ENCODE measurements at places on chromosomes 16 and 17.

DNA sequence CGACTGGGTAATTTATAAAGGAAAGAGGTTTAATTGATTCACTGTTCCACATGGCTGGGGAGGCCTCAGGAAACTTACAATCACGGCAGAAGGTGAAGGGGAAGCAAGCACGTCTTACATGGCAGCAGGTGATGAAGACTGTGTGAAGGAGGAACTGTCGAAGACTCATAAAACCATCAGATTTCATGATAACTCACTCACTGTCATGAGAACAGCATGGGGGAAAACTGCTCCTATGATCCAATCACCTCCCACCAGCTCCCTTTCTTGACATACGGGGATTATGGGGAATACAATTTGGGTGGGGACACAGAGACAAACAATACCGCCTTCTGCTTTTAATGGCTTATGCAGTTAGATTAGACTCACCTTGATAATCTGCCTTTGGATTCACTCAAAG is 19.4 kb upstream of the IRF8 start:
- no peak for DNase-seq

DNA sequence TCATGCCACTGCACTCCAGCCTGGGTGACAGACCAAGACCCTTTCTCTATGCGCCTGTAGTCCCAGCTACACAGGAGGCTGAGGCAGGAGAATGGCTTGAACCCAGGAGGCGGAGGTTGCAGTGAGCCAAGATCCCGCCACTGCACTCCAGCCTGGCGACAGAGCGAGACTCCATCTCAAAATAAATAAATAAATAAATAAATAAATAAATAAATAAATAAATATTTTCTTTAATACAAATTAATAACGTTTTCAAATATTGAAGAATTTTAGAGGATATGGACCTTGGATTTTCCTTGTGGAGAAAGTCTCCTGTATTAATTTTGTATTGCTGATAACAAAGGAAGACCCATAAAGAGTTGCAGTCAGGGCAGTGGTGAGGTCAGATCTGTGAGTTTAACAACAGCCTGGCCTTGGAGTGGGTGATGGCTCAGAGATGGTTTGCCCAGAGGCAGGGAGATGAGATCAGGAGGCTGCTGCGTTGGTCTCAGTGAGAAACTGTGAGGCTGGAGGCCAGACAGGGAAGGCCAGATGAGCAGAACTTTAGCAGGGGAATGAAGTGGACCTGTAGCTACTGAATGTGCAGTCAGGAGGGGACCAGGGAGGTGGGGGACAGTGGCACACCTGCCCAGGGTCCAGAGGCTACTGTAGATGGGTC is 4.4 kb upstream of the ASGR1 start:
- DNase-seq, result no peak

DNA sequence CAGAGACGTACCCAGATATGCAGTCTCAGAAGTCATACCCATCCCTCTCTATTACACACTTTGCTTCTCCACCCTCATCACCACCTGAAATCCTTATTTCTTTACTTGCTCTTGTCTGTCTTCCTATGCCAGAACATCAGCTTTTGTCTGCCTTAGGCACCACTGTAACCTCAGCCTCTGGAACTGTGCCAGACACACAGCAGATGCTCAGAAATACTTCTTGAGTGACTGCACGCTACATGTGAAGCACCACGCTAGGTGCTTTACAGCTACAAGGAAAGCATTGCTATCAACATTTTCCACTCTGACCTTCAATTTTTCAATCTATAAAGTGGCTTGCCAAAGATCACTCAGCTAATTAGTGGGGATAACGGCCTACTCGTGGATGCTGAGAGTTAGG is 226.8 kb downstream of the CHD9NB start:
- DNase-seq, result no peak

GRCh38 chr17:43517161-43517560 is 29.0 kb downstream of the ETV4 start:
- DNase-seq, result no peak
